ENCODE measurements at places on chromosomes 6 and 20.

- no peak for DNase-seq
These were observed 238.7 kb downstream of the EYS start for GRCh38 chr6:65468307-65468706.

DNA sequence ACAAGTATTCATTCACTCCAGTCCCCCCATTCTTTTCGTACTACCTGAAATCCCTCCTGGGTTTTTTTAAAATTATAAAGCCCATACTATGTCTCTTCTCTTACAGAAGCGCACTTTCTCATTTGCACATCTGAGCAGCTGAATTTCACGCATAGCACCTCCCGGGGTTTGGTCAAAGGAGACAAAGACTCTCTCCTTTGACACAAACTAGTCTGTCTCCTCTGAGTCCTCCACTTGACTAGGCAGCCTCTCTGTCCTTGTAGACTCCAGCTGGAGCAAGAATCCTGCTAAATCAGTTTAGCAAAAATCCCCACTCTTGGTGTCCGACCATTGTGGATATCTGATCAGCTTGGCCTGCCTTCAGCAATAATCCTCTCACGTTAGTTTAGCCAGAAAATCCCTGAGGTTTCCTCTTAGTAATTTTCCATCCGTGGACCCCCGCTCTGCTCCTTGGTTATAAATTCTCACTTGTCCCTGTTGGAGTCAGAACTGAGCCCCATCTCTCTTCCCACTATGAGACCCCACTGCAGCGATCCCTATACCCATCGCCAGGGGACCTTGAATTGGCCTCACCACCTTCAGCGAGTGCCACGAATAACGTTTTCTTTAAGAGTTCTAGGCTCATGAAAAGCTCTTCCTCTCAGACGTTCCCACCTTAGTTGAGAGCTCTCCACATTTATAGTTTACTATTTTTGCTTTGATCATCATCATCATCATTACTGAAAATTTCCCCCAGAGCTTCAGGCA, 29.0 kb downstream of the PDYN start:
- no peak for DNase-seq

GRCh38 chr6:169175360-169175887, 78.2 kb downstream of the THBS2 start:
- no peak for DNase-seq

DNA sequence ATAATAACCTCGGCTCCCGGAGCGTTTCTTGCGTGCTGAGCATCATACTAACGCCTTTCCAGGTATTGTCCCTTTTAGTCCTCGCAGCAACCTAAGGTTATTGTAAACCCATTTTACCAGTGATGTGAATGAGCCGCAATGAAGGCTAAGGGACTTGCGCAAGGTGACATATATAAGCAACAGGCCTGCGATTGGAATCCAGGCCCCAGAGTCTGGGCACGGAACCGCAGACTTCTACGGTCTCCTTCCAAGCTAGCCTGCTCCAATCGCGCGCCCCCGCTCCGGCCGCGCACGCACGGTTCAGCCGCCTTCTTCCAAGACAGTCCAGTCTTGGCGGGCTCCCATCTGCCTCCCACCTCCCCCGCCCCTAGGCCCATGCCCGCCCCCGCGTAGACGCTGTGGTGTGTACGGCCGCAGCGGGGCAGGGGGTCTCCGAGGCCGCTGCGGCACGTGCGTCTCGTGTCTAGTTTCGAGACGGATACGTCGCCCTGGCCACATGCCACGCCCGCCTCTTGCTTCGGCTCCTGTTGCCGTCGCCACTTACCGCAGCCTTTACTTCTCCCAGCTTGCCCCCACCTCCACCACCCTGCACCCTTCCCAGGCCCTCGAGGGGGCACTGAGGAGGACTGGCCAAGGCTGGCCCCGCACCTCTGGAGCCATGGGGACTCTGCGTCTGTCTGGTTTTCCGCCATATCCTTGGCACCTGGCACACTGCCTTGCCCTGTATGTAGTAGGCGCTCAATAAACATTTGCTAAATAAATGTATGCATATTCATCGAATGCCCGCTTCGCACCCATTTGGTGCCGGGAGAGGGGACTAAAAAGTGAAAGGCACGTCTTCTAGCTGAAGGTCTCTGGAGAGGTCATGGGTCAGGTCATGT, 855 bp upstream of the GFOD1 start:
- no peak for DNase-seq

DNA sequence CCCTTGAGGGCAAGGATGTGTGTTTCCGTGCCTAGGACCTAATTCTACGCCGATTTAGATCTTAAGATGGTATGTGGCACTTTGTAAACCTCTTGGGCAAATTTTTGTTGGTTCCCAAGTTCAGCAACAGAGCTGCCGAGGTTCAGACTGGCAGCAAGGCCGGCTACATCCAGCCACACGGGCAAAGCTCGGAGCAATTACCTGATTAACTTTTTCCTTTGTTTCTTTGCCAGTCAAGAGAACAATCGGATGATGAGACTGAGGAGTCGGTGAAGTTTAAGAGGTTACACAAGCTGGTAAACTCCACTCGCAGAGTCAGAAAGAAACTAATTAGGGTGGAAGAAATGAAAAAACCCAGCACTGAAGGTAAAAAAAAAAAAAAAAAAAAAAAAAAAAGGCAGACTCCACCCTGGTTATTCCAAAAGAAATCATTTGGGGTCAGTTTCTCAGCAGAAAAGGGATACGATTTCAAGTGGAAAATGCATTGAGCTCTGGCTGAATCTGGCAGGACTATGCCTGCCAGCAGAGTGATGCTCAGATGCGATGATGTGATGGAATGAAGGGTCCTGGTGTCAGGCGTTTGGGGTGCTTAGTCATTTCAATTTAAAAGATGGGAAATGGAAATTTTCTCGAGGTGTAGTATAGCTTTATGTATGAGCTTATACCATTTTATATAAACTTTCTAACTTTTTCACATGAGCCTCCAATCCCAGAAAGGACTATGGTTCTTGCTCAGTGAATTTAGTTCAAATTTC, 171.6 kb downstream of the SASH1 start:
- DNase-seq = no peak

DNA sequence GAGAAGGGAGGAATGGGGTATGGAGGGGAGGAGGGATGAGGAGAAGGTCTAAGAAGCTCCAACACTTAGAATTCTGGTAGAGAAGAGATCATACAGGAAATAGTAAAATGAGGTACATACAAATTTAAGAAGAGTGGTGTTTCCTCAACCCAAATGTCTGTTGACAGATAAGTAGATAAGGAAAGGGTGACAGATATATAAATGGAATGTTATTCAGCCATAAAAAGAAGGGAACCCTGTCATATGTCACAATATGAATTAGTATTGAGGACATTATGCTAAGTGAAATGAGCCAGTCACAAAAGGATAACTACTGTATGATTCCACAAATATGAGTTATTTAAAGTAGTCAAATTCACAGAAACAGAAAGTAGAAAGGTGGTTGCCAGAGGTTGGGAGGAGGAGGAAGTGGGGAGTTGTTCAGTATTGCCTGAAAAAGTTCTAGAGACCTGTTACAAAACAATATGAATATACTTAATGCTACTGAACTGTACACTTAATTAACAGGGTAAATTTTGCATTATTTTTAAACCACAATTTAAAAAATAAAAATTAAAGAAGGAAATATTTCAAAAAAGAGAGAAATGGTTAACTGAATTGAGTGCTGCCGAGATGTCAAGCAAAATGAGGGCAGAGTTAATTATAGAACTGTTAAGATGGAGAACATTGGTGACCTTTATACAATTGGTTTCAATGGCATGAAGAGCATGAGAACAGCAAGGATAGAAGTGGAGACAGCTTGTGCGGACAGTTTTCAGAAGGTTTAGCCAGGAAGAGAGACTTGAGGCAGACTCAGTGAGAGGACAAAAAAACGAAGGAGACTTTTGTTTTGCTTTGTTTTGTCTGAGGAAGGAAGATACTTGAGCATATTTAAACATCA, 47.6 kb upstream of the ADGRF4 start:
- no peak for DNase-seq

GRCh38 chr6:3232017-3232945, 4.8 kb upstream of the TUBB2B start:
- no peak for DNase-seq

- no peak for DNase-seq
These were observed 1289.1 kb upstream of the ADGRB3 start for GRCh38 chr6:67345946-67346345.

- no peak for DNase-seq
These were observed 401.1 kb downstream of the CD83 start for GRCh38 chr6:14518515-14519217.

DNA sequence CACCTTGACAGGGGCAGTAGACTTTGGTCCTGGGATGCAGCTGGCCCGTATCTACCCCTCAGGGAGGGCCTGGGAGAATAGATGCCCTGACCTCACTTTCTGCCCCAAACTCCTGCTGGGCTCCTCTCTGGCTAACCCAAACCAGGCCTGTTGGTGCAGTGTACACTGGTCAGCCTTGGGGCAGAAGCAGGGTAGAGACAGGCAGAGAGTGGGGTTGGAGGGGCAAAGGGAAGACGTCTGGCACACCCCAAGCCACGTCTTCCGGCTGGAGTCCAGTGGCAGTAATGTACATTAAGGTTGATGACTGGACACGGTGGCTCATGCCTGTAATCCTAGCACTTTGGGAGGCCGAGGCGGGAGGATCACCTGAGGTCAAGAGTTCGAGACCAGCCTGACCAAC, 9.3 kb downstream of the DDR1 start:
- DNase-seq = no peak

Data from AG09309 (cell line).